ENCODE measurements at places on chromosomes 4 and X.

- DNase-seq: no peak
These were observed 9.9 kb downstream of the PRMT9 start for GRCh38 chr4:147674073-147674472.

DNA sequence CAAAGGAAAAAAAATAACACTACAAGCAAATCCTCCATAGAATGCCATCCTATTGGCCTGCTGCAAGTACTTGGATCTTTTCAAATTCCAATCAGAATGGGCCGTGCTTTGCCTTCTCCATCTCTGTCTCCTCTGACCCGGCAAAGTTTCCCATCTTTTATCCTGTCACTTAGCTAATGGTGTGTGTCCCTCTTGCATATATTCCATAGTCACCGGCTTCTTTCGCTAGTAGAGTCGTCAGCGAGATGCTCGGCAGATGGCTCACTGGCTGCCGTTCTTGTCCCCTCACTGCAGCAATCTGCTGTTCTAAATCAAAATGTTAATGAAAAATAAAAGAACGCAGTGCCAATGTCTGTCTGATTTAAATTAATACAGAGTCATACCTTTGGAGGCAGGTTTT, 22.1 kb downstream of the GRIA3 start:
- no peak for DNase-seq

- DNase-seq: no peak
These were observed 66.3 kb downstream of the WWC2 start for GRCh38 chr4:183165376-183165775.

DNA sequence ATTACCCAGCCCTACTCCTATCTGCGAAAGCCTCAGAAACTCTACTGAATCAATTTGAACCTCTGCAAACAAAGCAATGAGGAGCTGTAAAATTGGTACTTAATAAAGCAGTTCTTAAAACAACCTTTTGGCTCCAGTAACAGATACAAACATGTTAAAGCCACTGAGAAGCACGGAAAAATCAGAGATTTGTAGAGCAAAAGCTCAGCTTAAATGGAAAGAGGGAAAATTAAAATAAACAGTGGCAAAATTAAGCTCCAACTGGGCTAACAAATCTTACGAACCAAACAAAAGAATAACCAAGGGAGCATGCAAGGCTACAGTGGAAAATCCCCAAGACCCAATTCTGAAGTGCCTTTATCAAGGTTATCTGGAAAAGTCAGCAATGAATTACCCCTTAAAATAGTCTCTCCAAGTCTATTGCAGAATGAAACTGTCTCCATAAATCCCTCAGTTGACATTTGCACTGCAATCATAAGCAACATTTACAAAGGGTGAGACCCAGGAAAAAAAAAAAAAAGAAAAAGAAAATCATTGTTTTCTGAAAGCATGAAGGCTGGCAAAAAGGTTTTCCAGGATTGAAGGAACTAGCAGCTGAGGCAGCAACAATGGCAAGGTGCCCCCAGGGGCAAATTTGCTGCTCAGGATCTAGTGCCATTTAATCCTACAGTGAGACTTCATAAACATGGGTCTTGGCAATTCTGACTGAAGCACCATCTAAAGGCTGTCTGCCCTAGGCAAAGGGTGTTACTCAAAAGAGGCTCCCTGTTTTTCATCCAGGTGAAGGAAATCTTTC, 40.1 kb downstream of the USP46 start:
- DNase-seq: no peak

All from stimulated activated CD4-positive, alpha-beta T cell treated with anti-CD3 and anti-CD28 coated beads, Interleukin-15, amount 100 ng/mL, for 48 hours (primary cell).